ENCODE measurements at places on chromosomes 1 and 21.

DNA sequence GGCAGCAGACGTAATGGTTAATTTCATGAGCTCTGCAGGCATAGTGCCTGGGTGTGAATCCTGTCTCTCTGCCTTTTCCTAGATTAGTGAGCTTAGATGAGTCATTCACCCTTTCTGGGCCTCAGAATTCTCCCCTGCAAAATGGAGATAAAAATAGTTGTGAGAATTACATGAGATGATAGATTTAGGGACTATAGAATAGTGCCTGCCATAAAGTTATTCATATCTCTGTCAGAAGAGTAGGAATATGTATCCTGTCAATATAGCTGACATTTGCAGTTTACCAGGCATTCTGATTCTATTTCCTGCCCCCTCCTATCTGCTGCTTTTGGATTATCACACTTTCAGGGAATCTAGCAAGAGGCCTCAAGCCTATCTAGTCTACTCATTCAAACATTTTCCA lies 112.0 kb downstream of the PDE4B start:
- no peak for DNase-seq

GRCh38 chr1:14109276-14109635 lies 409.3 kb downstream of the PRDM2 start:
- no peak for DNase-seq

GRCh38 chr1:32780628-32781234 lies 36.4 kb downstream of the YARS1 start:
- DNase-seq: no peak

DNA sequence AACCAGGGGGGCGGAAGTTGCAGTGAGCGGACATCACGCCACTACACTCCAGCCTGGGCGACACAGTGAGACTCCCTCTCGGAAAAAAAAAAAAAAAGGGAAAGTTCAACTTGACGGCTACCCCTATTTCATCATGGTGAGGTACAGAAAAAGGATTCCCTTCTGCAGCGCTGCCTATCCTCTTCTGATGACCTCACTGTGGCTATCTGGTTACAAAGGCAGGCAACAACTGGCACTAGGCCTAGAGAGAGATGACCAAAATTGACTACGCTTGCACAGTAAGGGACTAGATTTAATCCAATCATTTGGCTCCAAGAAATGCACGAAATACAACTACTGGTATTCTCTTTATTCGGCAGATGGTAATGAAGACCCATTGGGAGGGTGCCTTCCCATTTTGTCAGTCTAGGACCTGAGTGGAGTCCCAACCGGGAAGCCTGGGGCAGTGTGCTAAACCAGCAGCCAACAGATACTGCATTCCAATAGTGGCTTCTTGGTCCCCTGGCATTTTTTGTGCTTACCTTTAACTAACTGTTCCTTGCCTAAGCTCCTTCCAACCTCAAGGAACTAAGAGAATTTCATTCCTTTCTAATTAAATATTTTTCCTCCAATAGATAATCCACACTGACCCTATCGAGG lies 36.6 kb downstream of the ITPKB start:
- peak; percentile 66 for DNase-seq

- DNase-seq: no peak
Observed at GRCh38 chr1:66503841-66504470, 30.0 kb upstream of the SGIP1 start.

- DNase-seq: no peak
Observed at GRCh38 chr1:204075890-204076846, 3.3 kb downstream of the SOX13 start.

DNA sequence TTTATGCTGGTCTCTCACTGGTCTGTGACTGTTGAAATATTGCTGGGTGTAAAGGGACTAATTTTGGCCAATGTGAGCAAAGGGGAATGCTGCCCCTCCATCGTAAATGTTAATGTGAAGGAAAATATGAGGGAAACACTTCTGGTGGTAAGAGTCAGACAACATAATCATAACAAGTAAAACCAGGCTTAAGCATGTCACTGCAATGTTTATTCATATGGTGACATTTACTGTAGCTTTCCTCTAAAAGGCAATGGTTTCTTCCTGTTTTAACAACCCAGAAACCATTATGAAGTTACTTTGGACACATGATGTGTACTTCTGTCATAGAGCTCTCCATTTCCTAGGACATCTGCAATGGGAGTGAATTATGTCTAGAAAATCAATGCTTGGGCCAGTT lies 358.0 kb downstream of the LMO4 start:
- no peak for DNase-seq

DNA sequence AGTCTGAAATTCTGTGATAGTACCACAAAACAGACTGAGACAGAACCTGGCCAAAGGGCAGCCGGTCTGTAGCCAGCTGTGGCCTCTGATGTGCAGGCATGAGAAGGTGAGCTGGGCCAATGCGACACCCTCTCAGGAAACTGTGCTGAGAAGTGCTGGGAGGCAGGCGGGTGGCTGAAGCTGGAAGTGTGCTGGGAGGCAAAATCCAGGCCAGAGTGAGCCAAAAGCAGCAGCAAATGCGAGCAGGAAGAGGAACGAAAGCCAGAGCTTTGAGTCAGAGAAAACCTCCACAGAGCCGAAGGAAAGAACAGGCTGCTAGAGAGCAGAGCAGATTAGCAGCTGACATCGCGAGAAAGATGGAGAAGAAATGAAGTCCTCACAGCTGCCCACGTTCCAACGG lies 10.2 kb upstream of the ATP13A2 start:
- DNase-seq: no peak

GRCh38 chr1:67832737-67833601 lies at the start of gene GNG12:
Gene GNG12 (minus strand): TSS chr1:67833467. CDS start chr1:67707686, 125,781 bp downstream.
- peak; percentile 78 for DNase-seq

GRCh38 chr21:17461014-17461413 lies 51.8 kb upstream of the CXADR start:
- peak; percentile 67 for DNase-seq

- no peak for DNase-seq
Observed at GRCh38 chr1:27606708-27607238, 2.8 kb upstream of the AHDC1 start.

- DNase-seq: no peak
Observed at GRCh38 chr1:175493321-175494010, 249.9 kb downstream of the TNR start.

DNA sequence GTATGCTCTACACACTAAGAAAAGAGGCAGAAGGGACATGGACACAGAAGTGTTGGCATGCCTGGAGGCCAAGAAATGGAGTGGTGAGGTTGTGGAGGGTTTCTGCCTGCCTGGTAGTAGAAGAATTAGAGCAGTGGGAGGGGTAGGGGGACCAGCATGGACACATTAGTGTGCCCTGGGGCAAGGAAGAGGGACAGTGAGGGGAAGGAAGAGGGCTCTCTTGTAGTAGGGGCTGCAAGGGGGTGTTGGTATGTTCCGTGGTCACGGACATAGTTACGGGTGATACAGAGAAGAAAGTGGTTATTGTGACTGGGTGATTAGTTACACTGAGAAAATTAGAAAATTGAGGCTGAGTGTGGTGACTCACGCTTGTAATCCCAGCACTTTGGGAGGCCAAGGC lies 23.3 kb downstream of the LEMD1 start:
- DNase-seq: no peak

DNA sequence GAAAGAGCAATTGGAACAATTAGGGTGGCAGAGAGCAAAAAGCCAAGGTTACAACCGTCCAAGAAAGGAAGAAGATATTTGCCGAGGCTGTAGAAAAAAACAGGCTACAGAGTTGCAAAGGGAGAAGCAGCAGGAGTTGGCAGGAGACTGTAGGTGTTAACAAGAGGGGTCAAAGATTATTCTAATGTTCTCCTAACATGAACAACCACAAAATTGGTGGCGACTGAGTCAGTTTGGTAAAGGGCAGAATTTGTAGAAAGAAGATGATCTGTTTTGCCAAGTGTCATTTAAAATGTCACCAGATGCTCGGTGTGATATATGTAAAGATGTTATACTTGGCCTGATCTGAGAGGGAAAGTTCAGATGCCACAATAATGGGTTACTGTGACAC lies 401 bp upstream of the PRUNE1 start:
- no peak for DNase-seq

DNA sequence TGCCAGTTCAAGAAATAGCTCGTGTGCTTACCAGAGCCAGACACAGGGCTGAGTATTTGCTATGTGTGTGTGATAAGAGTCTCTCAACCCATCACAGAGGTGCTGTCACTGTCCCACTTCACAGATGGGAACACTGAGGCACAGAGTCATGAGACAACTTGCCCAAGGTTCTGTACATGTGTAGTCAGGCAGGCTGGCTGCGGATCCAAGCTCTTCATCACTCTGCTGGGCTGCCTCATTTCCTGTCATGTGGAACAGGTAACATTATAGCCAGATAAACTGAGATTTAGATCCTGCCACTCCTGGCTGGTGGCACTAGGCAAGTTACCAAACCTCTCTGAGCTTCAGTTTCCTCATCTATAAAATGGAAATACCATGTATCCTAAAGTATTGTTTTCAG lies 77.8 kb downstream of the ITPKB start:
- no peak for DNase-seq

- no peak for DNase-seq
Observed at GRCh38 chr1:62325681-62326080, 6.4 kb upstream of the KANK4 start.

GRCh38 chr1:65832296-65832695 lies 39.6 kb downstream of the PDE4B start:
- no peak for DNase-seq

DNA sequence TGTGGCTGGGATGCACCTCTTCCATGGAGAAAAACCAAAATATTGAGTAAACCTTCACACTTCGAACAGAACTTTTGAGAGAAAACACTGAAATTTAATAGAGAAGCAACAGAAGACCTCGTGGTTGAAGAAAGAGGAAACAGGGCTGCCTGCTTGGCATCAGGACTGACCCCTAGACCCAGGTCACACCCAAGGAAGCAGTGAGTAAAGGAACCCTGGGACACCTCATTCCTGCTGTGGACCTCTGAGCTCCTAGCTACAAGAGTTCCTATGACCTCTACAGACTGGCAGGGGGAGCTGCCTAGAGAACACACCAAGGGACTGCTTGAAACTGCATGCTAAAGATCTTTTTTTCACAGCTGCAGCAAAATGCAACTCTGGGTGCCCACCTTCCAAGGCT lies 67.8 kb downstream of the FASLG start:
- no peak for DNase-seq

- no peak for DNase-seq
Observed at GRCh38 chr1:101479945-101480344, 243.1 kb downstream of the S1PR1 start.

GRCh38 chr1:214454569-214455396 lies 96.6 kb downstream of the PTPN14 start:
- no peak for DNase-seq

DNA sequence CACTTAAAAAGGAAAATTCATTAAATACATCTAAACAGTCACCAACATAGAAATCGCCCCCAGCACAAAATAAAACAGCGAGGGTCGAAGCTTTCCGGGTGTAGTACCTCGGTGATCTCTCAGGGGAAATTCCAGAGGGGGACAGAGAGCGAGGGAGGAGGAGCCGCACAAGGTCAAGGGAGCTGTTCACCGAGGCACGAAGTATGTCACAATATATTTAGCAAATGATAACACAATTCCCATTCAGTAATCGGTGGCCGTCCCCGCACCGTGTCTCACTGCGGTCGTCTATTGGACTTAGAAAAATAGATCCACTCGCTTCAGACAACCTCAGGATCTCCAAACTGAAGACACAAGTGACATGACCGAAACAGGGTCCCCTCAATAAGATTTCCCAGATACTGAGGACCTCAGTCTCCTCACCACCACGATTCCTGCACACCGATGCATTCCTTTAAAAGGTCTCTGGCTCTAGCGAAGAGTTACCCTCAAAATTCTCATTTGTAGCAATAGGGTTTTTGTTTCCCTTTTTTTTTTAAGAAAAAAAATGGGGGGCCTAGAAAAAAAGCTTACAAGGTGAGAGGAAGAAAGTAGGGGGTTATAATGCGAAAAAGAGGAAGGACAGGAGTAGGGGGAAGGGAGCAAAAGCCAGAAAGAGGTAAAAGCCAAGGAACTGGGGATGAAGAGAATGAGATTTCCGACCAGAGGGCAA lies 1.1 kb downstream of the LPGAT1 start:
- peak; percentile 6 for DNase-seq

GRCh38 chr1:981491-981954 lies 370 bp downstream of the PERM1 start:
- no peak for DNase-seq

DNA sequence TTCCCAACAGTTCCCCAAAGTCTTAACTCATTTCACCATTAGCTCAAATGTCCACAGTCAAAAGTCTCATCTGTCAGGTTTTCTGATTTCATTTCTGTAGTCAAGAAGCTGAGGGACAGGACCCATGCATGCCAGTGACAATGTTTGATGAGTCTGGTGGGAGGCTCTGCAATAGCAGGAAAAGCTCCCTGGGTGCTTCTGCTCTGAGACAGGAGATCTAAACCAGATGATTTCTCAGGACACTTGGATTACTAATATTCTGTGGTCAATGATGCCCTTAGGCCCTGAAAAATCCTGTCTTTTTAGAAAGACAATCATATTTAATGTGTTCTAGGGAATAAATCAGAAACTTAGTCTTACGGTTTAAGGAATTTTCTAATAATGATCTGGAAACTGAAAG lies 56.4 kb downstream of the PCBP3 start:
- no peak for DNase-seq

DNA sequence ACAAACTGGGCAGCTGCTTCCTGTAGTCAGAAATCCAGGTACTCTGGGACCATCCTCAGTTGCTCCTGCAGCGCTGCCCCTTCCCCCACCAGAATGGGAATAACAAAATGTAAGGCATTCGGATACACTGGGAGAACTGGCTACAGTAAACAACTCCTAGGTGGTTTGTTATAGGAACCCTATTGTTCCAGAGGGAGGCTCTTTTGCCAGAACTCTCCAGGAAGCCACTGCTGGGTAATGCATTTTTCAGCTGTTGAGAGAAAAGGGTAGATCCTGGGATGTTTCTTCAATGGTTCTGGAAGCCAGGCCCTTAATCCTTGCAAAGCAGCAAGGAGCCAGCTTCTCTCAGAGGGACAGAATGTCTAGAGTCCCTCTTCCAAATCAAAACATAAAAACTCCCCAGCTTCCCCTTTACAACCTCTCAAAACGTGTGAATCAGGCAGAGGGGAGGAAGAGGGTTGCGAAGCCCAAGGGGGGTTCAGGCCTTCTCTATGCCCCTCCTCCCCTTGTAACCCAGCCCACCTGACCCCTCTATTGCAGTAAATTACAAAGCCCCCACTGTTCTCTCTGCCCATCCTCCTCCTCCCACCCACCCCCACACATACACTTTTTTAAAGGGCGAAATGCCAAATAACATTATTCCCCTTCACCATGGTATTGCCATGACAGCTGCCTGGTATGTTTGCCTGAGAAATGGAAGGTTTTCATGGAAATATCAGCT lies 29.1 kb downstream of the PLPP3 start:
- DNase-seq: no peak

GRCh38 chr1:31745096-31745945 lies 18.8 kb downstream of the ADGRB2 start:
- no peak for DNase-seq
